Vagina (tissue), 2 donors: ENCODE measurements at places on chromosomes 5 and 9. TPM values are rescaled to one million over a fixed set of nuclear protein-coding genes. Genes with fewer than 3 reads are reported as not detected.

OTP gene
- not detected for total RNA-seq

ARSI gene
- total RNA-seq = 4.7 TPM

ZNG1A gene
- total RNA-seq = 19.4 TPM

SMU1 gene
- 15.5 TPM for total RNA-seq

SLC27A6 gene
- total RNA-seq = 2.9 TPM

PAEP gene
- total RNA-seq = not detected

FGD3 gene
- 19.9 TPM for total RNA-seq

LHX3 gene
- total RNA-seq = not detected

WASHC1 gene
- 7.6 TPM for total RNA-seq

CDO1 gene
- total RNA-seq = 16.0 TPM

PCDHB10 gene
- 3.2 TPM for total RNA-seq

GRCh38 chr5:76622973-76623596 is at the start of gene F2RL2:
F2RL2 (minus strand) TSS chr5:76623403; CDS start chr5:76623230, 173 bp downstream.
- DNase-seq = no peak

DNA sequence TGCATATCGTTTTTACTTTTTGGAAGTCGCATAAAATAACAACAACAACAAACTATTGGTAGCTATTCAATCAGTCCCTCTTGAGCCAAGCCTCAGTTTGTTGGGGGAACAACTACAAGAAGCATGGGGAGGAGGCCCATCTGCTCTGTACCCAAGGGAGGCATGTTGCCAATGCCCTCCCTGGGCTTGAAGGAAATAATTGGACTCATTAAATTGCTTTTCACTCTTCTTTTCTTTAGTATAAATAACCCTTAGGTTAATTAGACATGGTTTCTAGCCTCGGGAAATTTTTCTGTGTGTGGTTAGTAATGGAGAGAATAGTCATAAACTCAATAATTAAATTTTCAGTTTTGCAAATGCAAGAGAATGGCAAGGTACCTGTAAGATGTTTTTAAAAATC is 500.7 kb downstream of the TLE4 start:
- DNase-seq = no peak

GRCh38 chr9:401223-401622 is 186.6 kb downstream of the DOCK8 start:
- no peak for DNase-seq

GRCh38 chr9:130500340-130501180 is 55.8 kb downstream of the ASS1 start:
- DNase-seq = no peak

GRCh38 chr5:102762562-102763227 is 7.6 kb downstream of the PAM start:
- DNase-seq = no peak

- peak; percentile 74 for DNase-seq
Measured at GRCh38 chr5:170149206-170149515, 43.5 kb downstream of the FOXI1 start.

DNA sequence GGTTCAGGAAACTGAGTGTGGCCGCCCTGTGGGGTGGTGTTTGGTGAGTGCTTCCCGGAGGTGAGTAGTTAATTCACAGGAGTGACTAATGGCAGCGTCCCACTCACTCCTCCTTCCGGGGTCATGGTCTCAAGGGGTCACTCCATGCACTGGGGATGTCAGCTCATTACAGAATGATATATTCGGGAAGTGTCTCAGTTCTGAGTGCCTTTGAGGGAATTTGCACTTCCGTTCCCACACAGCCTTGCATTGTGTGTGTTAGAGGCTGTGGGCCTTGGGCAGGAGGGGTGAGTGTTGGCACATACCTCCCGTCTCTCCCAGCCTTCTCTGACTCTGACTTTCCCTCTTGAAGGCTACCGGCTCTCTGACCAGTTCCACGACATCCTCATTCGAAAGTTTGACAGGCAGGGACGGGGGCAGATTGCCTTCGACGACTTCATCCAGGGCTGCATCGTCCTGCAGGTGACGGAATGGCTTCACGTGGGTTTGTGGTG is 10.5 kb upstream of the AHRR start:
- no peak for DNase-seq

GRCh38 chr9:77883133-77883532 is 148.5 kb downstream of the GNAQ start:
- no peak for DNase-seq

GRCh38 chr5:130231786-130232185 is 327.5 kb downstream of the CHSY3 start:
- no peak for DNase-seq

- no peak for DNase-seq
Measured at GRCh38 chr5:177444106-177445051, 2.2 kb upstream of the PRR7 start.

DNA sequence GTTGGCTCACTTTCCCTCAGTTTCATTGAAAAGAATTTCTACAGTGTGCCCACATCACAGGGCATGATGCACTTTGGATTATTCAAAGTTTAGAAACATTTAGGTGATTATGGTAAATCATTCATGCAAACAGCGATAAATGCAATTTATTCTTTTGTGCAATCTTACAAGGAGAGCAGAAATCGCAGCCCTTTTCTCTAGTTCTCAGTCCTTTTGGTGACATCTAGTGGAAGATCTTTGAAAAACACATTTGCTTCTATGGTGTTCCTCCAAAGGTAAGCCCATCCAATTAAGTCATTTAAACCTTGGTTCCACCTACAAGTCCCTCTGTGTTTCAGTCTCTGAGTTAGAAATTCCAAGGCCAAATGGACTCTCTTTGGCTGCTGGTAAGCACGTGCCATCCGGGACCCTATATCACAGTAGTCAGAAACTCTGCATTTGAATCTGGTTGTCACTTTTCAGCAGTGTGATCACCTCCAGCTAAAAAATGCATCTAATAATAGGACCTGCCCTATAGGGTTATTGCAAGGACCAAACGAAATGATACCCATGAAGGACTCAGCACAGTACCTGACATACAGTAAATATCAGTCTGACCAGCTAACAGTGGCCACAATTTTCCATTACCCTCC is 66.4 kb downstream of the MACROH2A1 start:
- DNase-seq = no peak

- no peak for DNase-seq
Measured at GRCh38 chr5:76475936-76476335, 72.9 kb downstream of the IQGAP2 start.

GRCh38 chr9:136061405-136061804 is 33.7 kb downstream of the NACC2 start:
- DNase-seq = no peak

- DNase-seq = no peak
Measured at GRCh38 chr9:126401107-126401506, 74.5 kb downstream of the MVB12B start.

DNA sequence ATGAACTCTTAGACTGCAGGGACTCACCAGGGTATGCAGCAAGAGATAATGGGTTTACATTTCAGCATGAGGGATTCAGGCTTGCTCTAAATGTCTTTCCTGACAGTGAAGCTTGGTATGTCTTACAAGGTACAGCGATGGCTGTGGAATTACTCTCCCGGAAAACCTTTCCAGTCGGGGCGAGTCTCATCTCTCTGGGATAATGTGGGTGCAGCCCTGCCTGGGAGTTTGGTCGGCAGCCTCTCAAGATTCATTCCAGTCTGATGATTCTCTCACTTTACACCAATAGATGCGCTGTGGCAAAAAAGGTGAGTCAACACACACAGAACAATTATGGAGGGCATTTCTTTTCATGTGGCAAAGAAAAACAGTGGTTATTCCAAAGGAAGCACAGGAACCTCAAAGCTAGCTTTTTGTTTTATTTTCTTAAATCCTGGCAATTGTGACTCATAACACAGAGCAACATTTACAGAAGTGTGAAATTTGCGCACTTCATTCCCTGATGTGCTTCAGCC is 190.3 kb downstream of the DCP2 start:
- DNase-seq = no peak

DNA sequence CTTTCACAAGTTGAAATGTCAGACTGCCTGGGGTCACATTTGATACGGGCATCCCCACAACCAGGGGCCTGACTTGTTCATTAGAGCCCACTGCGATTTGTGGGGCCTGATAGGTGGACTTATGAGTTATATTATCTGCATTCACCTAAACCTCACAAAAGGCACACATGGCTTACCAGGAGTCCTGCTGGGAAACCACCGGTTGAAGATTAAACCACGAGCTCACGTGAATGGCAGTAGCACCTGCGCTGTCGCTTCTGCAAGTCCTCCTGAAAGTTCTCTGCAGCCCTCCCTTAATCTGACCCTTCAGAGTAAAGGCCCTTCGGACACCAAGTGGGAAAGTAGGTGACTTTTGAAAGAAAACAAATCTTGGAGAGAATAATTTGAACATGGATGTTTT is 68.9 kb downstream of the PPIC start:
- no peak for DNase-seq

- no peak for DNase-seq
Measured at GRCh38 chr5:68189613-68190012, 25.9 kb upstream of the PIK3R1 start.

GRCh38 chr5:62132276-62132675 is 173.7 kb upstream of the KIF2A start:
- no peak for DNase-seq

GRCh38 chr9:130852801-130853200 is 17.7 kb downstream of the ABL1 start:
- DNase-seq = no peak

- DNase-seq = no peak
Measured at GRCh38 chr5:62722360-62722759, 143.7 kb downstream of the LRRC70 start.

DNA sequence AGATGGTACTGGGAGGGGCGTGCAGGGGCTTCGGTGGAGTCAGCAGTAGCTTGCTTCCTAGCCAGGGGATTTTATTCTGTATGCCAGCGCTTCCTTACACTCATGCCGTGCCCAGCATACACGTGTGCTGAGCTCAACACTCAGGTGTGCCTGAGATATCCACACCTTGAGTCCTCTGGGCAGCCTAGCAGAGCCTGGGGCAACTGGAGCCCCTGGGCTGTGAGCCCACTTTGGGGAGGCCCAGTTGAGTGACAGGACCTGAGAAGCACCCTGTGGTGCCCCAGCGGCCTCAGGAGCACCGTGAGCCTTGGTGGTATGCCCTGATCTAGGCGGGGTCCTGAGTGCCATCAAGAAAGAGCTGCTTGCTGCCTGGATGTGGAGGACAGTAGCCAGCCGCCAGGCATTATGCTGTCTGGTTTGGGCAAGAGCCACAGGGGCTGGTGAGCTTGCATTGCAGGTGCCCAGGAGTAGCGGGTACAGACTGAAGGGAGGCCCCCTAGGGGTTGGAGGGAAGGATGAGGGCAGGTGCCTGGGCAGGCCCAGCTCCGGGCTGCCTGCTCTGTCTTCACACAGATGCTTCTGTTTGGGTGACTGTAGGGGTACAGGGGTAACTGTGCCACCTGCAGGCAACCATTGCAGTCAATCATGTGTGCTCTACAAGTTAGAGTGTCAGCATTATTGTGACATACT is 42.9 kb downstream of the BNIP1 start:
- DNase-seq = no peak

- no peak for DNase-seq
Measured at GRCh38 chr9:132726576-132727130, 56.4 kb downstream of the GTF3C4 start.

- DNase-seq = no peak
Measured at GRCh38 chr5:89053547-89053946, 170.6 kb upstream of the MEF2C start.

DNA sequence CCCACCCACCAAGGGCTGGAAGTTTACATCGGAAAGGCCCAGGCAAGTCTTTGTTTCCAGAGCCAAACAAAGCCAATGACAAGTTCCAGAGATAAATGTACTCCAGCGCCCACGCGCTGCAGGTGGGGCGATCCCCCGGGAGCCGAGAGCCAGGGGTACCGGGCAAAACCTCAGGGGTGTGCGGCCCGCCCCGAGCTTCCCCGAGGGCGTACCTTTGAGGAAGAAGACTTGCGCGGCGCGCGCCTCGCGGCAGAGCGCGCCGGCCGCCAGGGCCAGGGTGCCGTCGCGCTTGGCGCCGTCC is 671 bp downstream of the DUSP1 start:
- DNase-seq = no peak

DNA sequence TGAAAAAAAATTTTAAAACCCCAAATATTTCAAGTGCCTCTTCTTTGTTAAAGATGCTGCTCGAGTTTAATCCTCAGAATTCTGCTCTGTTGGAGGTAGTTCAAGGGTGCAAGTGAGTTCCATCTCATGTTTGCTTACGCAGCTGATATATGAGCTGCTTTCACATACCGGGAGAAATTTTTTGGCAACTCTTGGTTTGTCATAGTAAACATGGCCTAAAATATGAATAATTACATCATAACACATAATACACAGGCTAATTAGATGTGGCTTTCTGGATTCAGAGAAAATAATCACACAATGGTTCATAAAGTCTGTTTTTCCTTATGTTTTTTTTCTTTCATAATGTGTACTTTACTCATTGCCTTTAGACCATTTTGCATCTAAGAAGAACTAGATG is 1134.1 kb downstream of the PTPRD start:
- no peak for DNase-seq

- no peak for DNase-seq
Measured at GRCh38 chr5:61397937-61398336, 65.9 kb downstream of the ZSWIM6 start.

DNA sequence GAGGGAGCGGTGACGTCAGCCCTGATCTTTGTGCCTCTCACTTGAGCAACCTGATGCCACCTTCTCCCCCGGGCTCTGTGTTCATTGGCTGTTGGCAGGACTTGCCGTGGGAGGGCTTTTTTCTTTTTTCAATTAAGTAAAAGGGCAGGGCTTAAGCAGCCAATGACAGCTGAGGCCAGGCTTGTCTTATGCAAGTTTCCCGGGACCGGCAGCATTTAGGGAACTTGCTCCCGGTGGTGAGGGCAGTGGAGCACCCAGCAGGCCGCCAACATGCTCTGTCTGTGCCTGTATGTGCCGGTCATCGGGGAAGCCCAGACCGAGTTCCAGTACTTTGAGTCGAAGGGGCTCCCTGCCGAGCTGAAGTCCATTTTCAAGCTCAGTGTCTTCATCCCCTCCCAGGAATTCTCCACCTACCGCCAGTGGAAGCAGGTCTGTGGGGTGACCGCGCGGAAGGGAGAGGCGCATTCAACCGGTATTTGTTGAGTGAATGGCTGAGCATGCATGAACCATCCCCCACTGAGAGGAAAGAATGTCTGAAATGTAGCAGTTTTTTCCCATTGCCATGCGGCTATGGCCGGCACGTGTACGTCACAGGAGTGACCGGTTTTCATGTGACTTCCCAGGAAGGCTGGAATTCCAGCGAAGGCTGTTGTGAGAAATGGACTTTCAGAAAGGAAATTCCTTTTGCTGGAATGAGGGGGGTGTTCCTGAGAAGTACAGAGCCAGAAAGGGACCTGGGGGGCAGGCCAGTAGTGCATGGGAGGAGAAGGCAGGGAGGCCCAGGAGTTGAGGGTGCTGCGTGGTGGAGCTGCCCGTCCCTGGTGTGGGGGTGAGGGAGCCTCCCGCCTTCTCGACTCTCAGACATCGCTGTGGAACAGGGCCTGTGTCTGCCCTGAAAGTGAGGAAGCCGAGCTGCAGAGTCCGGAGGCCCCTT is 29.0 kb downstream of the PTGES2 start:
- no peak for DNase-seq

GRCh38 chr9:73125651-73126050 is 26.0 kb upstream of the ANXA1 start:
- DNase-seq = no peak

DNA sequence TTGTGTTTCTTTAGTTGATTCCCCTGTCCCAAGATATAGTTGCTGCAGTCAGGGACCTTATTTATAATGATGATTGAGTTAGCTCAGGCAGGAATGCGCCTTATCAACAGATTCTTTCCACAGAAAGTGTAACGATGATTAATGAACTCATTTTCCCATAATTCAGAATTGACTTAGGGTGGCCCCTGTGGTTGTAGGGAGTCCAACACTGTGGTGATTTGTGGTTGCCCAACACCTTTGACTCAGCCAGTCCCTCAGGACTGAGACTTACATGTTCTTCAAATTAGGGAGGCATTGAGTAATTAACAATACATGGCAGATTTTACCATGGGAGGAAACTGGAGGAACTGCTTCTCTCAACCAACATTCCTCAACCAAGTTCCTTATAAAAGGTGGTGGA is 221.9 kb downstream of the GABRG2 start:
- no peak for DNase-seq
